ENCODE measurements at places on chromosomes 1 and 21. TPM values are rescaled to one million over a fixed set of nuclear protein-coding genes. Genes with fewer than 3 reads are reported as not detected.

Gene CCDC27
- not detected for total RNA-seq

Gene SLC30A1
- total RNA-seq, result 17.1 TPM

Gene LHX8
- total RNA-seq, result not detected

Gene WNT2B
- 0.13 TPM for total RNA-seq

Gene IL20
- not detected for total RNA-seq

Gene TMCC2
- total RNA-seq, result 8.4 TPM

DNA sequence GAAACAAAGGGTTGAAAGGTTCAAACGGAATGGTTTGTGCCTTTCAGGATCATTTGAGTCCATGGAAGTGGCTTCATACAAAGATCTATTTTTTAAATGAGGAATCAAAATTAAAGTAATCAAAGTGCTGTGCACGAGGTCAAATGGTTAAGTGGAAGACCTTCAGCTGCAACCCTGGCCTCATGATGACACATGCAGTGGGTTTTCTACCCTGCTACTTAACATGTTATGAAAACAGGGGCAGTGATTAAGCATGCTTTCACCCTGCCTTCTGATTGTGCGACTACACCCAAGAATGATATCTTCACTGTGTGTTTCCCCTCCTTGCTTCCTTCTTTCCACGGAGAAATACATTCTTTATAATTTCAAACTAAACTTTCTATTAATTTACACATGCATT lies 604.2 kb downstream of the LRRIQ3 start:
- no peak overlapping the region for H3K4me3 ChIP-seq
- no peak for DNase-seq
- no peaks in the 10 kb centered on the region for H3K27me3 ChIP-seq
- no peaks in the 10 kb centered on the region for H3K36me3 ChIP-seq
- H3K4me1 ChIP-seq, result no peaks in the 10 kb centered on the region
- no peak overlapping the region for H3K27ac ChIP-seq

- H3K27ac ChIP-seq, result no peak overlapping the region
- H3K36me3 ChIP-seq, result no peaks in the 10 kb centered on the region
- no peak for DNase-seq
- no peaks in the 10 kb centered on the region for H3K4me1 ChIP-seq
- peaks cover 11% of the 10 kb centered on the region for H3K27me3 ChIP-seq
- H3K4me3 ChIP-seq, result no peak overlapping the region
Measured at GRCh38 chr1:94248956-94249688, 11.7 kb upstream of the ARHGAP29 start.

DNA sequence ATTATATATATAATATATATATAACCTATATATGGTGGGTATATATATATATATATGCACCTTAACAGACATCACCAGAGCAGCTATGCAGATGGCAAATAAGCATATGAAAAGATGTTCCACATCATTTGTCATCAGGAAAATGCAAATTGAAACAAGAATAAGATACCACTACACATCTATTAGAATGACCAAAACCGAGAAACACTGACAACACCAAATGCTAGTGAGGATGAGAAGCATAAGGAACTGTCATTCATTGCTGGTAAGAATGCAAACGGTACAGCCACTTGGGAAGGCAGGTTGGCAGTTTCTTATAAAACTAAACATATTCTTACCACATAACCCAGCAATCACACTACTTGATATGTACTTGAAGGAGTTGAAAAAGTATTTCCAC lies 219.8 kb upstream of the PRMT6 start:
- H3K4me1 ChIP-seq, result no peaks in the 10 kb centered on the region
- H3K36me3 ChIP-seq, result no peaks in the 10 kb centered on the region
- no peak for DNase-seq

GRCh38 chr1:178739285-178740045 lies 14.4 kb downstream of the RALGPS2 start:
- no peak overlapping the region for H3K4me3 ChIP-seq
- H3K27me3 ChIP-seq, result no peaks in the 10 kb centered on the region
- H3K4me1 ChIP-seq, result no peaks in the 10 kb centered on the region
- no peaks in the 10 kb centered on the region for H3K36me3 ChIP-seq

DNA sequence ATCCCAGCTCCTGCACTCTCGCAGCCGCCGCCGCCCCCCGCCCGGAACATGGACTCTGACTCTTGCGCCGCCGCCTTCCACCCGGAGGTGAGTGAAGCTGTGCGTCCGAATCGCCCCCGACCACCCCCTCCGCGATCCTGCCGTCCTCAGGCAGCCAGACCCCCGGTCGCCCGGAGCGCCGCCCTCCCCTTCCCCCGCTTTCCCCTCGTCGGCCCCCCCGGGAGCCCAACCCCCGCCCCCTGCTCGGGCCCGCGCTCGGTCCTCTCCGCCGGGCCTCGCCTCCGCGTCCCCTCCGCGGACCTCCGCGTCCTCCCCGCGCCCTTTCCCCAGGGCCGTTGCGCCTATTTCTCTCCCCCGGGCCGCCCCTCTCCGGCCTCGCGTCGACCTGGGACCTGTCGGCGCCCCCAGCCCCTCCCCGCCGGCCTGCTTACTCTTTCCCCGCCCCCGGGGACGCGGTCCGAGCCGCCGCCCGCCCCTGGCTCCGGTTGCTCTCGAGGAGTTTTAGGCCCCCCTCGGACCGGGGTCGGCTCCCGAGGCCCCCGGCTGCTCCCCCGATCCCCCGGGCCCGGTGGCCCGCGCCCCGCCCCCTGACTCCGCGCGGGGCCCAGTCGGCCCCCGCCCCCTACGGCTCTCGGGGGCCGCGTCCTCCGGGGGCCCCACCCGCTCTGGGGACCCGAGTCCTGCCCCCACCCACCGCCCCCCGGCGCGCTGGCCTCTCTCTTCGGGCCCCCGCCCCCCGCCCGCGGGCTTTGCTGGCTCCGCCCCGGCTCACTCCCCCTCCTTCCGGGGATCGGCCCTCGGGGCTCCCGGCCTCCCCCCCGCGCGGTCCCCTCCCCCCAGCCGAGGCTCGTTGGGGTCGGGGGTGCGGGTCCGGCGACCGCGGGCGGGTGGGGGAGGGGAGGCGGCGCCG lies 743 bp downstream of the PHF13 start:
- peaks cover 12% of the 10 kb centered on the region for H3K4me1 ChIP-seq
- peak; percentile 26 for DNase-seq
- H3K4me3 ChIP-seq, result peak overlapping the region; percentile 37
- no peaks in the 10 kb centered on the region for H3K36me3 ChIP-seq
- H3K27me3 ChIP-seq, result no peaks in the 10 kb centered on the region

DNA sequence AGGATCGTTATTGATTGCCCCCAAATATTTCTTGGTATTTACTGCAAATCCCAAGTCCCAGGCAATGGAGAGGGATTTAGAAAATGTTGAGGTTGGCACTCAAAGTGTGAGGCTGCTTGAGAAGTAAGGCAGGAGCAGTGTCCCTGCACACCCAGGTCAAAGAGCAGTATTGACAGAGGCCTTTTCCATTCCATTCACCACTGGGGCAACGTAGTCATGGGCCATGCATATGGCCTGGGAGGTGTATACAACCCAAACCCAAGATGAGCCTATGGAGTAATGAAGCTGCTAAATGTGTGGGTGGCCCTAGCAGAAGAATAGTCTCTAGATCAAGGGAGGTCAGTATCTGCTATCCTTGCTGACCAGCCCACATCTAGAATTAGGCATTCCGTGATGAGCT lies 245.6 kb downstream of the FOXD2 start:
- H3K4me3 ChIP-seq, result no peak overlapping the region
- no peaks in the 10 kb centered on the region for H3K36me3 ChIP-seq
- no peak overlapping the region for H3K27ac ChIP-seq
- no peaks in the 10 kb centered on the region for H3K27me3 ChIP-seq

GRCh38 chr1:54583871-54584270 lies 35.8 kb downstream of the ACOT11 start:
- H3K36me3 ChIP-seq, result no peaks in the 10 kb centered on the region
- H3K27me3 ChIP-seq, result no peaks in the 10 kb centered on the region
- DNase-seq, result no peak
- no peak overlapping the region for H3K4me3 ChIP-seq
- no peak overlapping the region for H3K27ac ChIP-seq
- H3K4me1 ChIP-seq, result no peaks in the 10 kb centered on the region

GRCh38 chr1:14543191-14543840 lies 55.2 kb upstream of the KAZN start:
- no peaks in the 10 kb centered on the region for H3K36me3 ChIP-seq
- no peak overlapping the region for H3K27ac ChIP-seq
- H3K4me1 ChIP-seq, result no peaks in the 10 kb centered on the region
- H3K27me3 ChIP-seq, result no peaks in the 10 kb centered on the region

GRCh38 chr1:186689376-186689775 lies 9.2 kb upstream of the PTGS2 start:
- no peaks in the 10 kb centered on the region for H3K4me1 ChIP-seq
- no peak overlapping the region for H3K27ac ChIP-seq
- H3K27me3 ChIP-seq, result no peaks in the 10 kb centered on the region
- H3K36me3 ChIP-seq, result no peaks in the 10 kb centered on the region
- no peak for DNase-seq
- H3K4me3 ChIP-seq, result no peak overlapping the region

DNA sequence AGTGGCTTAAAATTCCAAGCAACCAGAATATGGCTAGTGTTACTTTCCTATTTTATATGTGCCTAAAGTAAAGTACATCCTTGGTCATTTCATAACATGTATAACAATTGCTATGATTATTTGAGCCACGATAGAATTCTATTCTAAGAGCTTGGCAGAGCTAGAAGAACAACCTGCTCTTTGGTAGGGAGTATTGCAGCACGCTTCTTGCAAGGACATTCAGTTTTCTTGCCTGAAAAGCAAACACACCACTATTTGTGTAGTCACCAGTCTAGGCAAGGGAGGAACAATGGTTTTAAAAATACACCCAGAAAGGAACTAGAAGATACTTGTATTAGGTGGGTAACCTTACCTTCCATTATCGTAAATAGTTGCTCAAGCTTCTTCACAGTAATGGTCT lies 51.5 kb downstream of the CNST start:
- DNase-seq, result no peak
- H3K4me3 ChIP-seq, result no peak overlapping the region
- peaks cover 6% of the 10 kb centered on the region for H3K36me3 ChIP-seq
- H3K27me3 ChIP-seq, result no peaks in the 10 kb centered on the region
- no peak overlapping the region for H3K27ac ChIP-seq
- peaks cover 6% of the 10 kb centered on the region for H3K4me1 ChIP-seq

DNA sequence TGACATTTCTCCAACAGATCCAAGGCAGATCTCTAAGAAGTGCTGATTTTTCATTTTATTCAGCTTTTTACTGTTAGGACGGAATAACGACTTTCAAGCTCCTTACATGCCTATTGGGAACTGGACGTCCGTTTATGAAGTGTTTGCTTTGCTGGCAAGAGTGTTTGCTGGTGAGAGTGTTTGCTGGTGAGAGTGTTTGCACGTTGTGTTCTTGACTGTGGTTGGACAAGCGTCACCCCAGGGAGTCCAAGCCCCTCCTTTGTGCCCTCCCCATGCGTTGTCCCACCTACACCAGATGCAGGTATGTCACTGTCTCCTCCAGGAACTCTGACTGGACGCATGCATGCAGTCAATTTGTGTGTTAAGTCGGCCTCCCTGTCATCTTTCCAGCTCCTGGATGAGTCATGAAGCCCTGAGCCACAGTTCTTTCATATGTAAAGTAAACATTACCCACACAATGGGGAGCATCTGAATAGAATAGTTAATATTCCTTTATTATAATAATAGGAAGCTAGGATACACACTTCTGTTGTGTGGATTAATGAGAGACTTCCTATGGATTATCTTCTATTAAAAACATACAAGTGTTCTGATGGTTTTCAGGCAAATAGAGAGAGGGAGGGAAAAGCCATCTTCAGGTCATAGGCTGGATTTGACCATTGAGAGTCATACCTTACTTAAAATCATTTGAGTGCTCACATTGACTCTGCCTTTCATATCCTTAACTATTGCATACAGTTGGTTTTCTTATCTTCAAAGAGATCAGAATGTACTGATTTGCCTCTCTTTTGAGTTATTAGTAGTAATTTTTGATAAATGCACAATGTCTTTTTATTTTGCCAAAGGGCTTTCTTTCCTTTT lies 119.2 kb downstream of the GALNT2 start:
- no peaks in the 10 kb centered on the region for H3K36me3 ChIP-seq
- no peak overlapping the region for H3K4me3 ChIP-seq
- no peak overlapping the region for H3K27ac ChIP-seq
- no peaks in the 10 kb centered on the region for H3K27me3 ChIP-seq

GRCh38 chr21:28509031-28509430 lies 483.6 kb downstream of the LTN1 start:
- no peak for DNase-seq
- H3K27ac ChIP-seq, result no peak overlapping the region
- no peaks in the 10 kb centered on the region for H3K4me1 ChIP-seq
- no peak overlapping the region for H3K4me3 ChIP-seq
- no peaks in the 10 kb centered on the region for H3K27me3 ChIP-seq

- no peaks in the 10 kb centered on the region for H3K4me1 ChIP-seq
- H3K27ac ChIP-seq, result no peak overlapping the region
- no peak overlapping the region for H3K4me3 ChIP-seq
- H3K36me3 ChIP-seq, result no peaks in the 10 kb centered on the region
- H3K27me3 ChIP-seq, result no peaks in the 10 kb centered on the region
Measured at GRCh38 chr1:33219886-33220661, 36.2 kb upstream of the ZNF362 start.

DNA sequence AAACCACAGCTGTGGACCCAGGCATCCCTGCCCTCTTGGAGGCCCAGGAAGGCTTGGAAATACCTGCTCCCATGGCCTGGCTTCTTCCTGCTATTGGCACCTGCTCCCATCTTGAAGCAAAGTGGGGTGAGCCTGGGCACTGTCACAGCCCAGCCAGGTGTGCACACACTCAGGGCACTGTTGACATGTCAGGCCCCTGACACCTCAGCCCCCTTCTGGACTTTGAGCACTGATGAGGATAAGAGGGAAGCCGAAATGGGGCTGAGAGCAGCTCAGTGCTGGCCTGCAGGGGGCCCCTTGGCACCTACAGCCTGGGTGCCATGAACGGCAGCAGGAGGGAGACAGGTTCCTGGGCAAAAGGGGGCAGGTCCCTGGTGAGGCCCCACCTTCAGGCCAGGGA lies 55.9 kb downstream of the DAB1 start:
- no peaks in the 10 kb centered on the region for H3K4me1 ChIP-seq
- no peak overlapping the region for H3K27ac ChIP-seq
- no peaks in the 10 kb centered on the region for H3K27me3 ChIP-seq
- no peak for DNase-seq
- no peak overlapping the region for H3K4me3 ChIP-seq

- H3K27me3 ChIP-seq, result no peaks in the 10 kb centered on the region
- H3K27ac ChIP-seq, result no peak overlapping the region
- H3K36me3 ChIP-seq, result no peaks in the 10 kb centered on the region
- no peak for DNase-seq
- H3K4me1 ChIP-seq, result peaks cover 19% of the 10 kb centered on the region
Measured at GRCh38 chr1:59318271-59318860, 21.5 kb downstream of the FGGY start.

DNA sequence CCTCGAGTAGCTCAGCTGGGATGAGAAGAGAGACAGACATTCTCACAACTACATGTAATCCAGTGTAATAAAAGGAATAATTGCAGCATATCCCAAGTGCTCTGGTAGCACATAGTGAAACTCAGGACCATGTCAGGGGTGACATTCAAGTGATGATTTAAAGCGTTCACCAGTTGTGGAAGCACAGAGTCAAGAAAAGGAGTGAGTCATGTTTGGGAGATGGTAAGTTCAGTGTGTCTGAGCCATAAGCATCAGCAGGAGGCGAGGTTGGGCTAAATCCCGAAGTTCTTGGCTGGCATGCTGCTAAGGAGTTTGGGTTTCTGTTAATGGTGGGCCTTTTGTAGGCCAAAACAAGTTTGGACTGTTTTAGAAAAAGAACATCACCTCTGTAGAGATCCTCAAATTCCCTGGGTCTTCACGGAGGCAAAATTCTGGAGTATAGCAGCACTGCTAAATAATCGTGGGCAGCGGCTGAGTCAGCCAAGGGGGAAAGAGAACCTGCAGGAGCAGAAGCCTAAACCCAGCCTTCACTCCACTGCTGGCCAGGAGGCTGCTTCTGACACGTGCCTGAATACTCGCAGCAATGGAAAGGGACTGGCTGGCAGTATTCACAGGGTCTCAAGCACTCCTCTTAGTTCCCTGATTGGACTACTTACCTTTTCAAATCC lies 7.2 kb upstream of the NHLH1 start:
- DNase-seq, result no peak
- peaks cover 22% of the 10 kb centered on the region for H3K36me3 ChIP-seq
- H3K4me1 ChIP-seq, result no peaks in the 10 kb centered on the region
- H3K27me3 ChIP-seq, result no peaks in the 10 kb centered on the region
- no peak overlapping the region for H3K4me3 ChIP-seq
